Ovary (tissue), 10 donors: ENCODE measurements at places on chromosomes 3 and 15. TPM values are rescaled to one million over a fixed set of nuclear protein-coding genes. Genes with fewer than 3 reads are reported as not detected.

LRTM1 gene
- total RNA-seq, result not detected

TFRC gene
- total RNA-seq, result 217 TPM

CHRM5 gene
- total RNA-seq, result not detected

CTXN2 gene
- not detected for total RNA-seq

MTFMT gene
- total RNA-seq, result 30.3 TPM

ZIC4 gene
- total RNA-seq, result not detected

SEMA3B gene
- total RNA-seq, result 224 TPM

TUBGCP5 gene
- 22.9 TPM for total RNA-seq

GRCh38 chr15:89975482-89976245 is 25.5 kb upstream of the ZNF710 start:
- no peaks in the 10 kb centered on the region for H3K27me3 ChIP-seq
- H3K27ac ChIP-seq, result no peak overlapping the region
- H3K4me3 ChIP-seq, result no peak overlapping the region
- H3K36me3 ChIP-seq, result no peaks in the 10 kb centered on the region
- no peaks in the 10 kb centered on the region for H3K4me1 ChIP-seq

- H3K36me3 ChIP-seq, result no peaks in the 10 kb centered on the region
- H3K4me1 ChIP-seq, result no peaks in the 10 kb centered on the region
- DNase-seq, result no peak
- no peak overlapping the region for H3K27ac ChIP-seq
- H3K4me3 ChIP-seq, result no peak overlapping the region
Observed at GRCh38 chr3:192024751-192025150, 563.8 kb downstream of the PYDC2 start.

DNA sequence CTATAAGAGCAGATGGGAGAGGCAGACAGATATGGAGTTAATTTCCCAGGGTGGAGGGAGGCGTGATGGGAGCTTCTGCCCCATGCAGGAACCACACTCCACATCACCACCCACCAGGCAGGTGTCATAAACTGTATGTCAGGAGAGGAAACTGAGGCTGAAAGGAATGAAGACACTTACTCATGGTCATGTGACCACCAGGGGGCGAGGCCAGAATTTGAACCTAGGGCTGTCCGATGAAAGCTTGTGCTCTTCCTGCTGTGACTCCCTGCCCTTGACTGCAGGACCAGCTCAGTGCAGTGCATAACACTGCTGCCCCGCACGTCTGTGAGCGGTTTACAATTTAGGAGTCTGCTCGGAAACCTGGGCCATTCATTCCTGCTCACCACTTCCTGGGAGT is 28.8 kb downstream of the NUP210 start:
- DNase-seq, result no peak
- no peaks in the 10 kb centered on the region for H3K4me1 ChIP-seq
- no peak overlapping the region for H3K27ac ChIP-seq
- no peaks in the 10 kb centered on the region for H3K27me3 ChIP-seq
- H3K4me3 ChIP-seq, result no peak overlapping the region
- no peaks in the 10 kb centered on the region for H3K36me3 ChIP-seq

DNA sequence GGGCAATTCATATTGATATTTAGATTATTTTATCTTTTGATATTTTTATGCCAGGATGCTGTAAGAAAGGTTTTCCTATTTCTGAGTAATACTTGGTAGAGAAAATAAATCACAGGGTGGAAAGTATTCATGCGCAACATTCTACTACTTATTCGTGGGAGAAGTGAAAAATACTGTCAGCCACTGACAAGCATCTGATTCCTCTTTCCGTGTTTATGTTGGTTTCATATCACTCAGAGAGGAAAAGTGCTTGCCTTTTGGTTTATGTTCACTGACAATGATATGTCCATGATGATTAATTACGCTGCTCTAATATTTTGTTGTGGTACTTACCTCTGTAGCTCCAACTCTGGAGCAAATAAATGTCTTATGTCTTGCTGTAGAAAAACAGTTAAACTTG is 429.4 kb downstream of the EDEM1 start:
- no peak overlapping the region for H3K27ac ChIP-seq
- no peak for DNase-seq
- H3K36me3 ChIP-seq, result no peaks in the 10 kb centered on the region
- no peaks in the 10 kb centered on the region for H3K27me3 ChIP-seq

- H3K27me3 ChIP-seq, result no peaks in the 10 kb centered on the region
- peaks cover 2% of the 10 kb centered on the region for H3K36me3 ChIP-seq
- DNase-seq, result no peak
Observed at GRCh38 chr3:51646091-51646490, 25.0 kb upstream of the TEX264 start.

GRCh38 chr3:27279123-27279522 is 90.1 kb downstream of the NEK10 start:
- H3K27me3 ChIP-seq, result no peaks in the 10 kb centered on the region
- H3K4me3 ChIP-seq, result no peak overlapping the region
- no peak overlapping the region for H3K27ac ChIP-seq
- no peaks in the 10 kb centered on the region for H3K4me1 ChIP-seq
- H3K36me3 ChIP-seq, result no peaks in the 10 kb centered on the region

DNA sequence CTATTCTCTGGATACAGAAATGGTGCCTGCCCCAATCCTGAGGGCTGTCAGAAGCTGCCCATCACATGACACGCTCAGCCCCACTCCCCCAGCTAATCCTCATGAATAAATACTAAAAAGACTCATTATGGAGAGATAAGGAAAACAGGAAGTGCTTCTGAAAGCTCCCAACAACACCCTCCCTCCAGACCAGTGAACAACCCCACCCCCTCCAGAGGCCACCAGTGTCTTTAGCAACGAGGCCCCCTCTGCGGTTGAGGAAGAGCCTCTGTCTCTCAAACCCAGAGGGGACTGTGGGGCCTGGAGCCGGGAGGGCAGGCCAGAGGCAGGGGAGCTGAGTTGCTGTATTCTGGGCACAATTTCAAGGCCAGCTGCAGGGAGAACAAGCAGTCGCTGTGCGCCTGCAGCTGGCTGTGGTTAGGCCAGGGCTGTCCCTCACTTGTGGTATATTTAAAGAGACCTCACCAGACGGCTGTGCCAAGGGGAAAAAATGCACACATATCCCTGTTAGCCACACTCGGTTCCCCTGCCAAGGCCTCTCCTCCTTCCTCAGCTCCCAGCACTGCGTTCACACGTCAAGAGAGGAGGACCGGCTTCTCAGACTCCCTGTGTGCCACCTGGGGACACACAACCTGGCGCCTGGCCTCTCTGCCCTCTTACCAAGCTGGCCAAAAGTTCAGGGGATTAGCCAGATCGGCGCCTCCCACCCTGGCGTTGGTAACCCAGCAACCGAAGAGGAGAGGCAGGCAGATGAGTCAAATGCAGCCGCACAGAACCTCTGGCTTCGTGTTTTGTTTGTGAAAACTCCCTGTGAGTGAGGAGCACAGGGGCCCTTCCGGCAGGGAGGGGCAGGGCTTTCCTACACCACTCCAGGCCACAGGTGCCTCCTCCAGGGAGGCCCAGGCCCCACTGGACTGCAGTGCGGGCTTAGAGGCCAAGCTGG is 101.2 kb upstream of the ETV5 start:
- DNase-seq, result peak; percentile 66
- no peaks in the 10 kb centered on the region for H3K27me3 ChIP-seq
- H3K27ac ChIP-seq, result no peak overlapping the region
- H3K36me3 ChIP-seq, result no peaks in the 10 kb centered on the region
- H3K4me1 ChIP-seq, result peaks cover 8% of the 10 kb centered on the region
- no peak overlapping the region for H3K4me3 ChIP-seq

GRCh38 chr15:71334873-71335272 is 219.6 kb downstream of the THSD4 start:
- H3K27ac ChIP-seq, result no peak overlapping the region
- H3K36me3 ChIP-seq, result no peaks in the 10 kb centered on the region
- peaks cover 4% of the 10 kb centered on the region for H3K4me1 ChIP-seq
- DNase-seq, result no peak
- no peaks in the 10 kb centered on the region for H3K27me3 ChIP-seq

- no peak overlapping the region for H3K4me3 ChIP-seq
- no peak for DNase-seq
- H3K27ac ChIP-seq, result no peak overlapping the region
Observed at GRCh38 chr3:98360681-98361080, 7.0 kb downstream of the OR5K4 start.

DNA sequence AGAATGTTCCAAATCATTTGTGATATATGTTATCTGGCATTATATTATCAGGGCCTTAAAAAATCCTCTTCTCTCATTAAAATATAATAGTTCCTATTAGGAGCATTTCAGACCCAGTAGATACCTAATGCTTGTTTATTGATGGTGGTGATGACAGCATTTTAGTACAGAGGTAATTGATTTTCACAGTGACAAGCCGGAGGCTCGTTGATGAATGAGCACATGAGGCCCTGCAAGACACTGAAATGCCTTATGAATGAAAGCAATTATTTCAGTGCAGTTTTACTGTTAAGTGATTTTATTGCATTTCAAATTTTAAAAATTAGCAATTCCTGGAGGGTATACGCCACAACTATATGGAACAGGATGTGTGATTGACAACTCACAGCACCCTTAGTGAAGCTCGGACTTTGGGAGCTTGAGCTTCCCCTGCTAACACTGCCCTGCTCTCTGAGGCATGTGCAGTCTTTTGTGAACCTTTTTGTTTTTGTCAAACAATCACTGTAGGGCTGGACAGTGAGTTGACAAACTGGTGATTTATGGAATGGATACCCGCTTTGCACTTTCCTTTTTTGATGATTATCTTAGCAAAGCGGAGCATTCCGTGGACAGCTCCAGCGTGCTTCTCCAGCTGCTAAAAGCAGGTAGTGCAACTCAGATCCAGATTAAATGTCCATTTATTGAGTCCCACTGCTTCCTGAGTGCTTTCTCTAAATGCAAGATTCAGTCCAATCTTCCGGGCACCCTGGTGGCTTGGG is 187.0 kb upstream of the ATP10A start:
- no peak for DNase-seq
- H3K4me1 ChIP-seq, result no peaks in the 10 kb centered on the region
- no peaks in the 10 kb centered on the region for H3K36me3 ChIP-seq
- H3K27ac ChIP-seq, result no peak overlapping the region
- H3K27me3 ChIP-seq, result no peaks in the 10 kb centered on the region

DNA sequence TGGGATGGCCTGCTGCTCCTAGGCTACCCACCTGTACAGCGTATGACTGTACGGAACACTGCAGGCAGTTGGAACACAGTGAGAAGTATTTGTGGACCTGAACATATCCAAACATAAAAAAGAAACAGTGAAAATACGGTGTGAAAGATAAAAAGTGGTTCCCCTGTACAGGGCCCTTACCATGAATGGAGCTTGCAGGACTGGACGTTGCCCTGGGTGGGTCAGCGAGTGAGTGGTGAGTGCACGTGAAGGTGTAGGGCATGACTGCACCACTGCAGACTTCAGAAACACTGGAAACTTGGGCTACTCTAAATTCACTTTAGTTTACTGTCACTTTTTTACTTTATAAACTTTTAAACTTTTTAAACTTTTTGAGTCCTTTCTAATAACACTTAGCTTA is 71.2 kb upstream of the SLC6A6 start:
- H3K4me1 ChIP-seq, result no peaks in the 10 kb centered on the region
- DNase-seq, result no peak
- no peaks in the 10 kb centered on the region for H3K36me3 ChIP-seq
- H3K27me3 ChIP-seq, result no peaks in the 10 kb centered on the region
- H3K27ac ChIP-seq, result no peak overlapping the region
- no peak overlapping the region for H3K4me3 ChIP-seq

DNA sequence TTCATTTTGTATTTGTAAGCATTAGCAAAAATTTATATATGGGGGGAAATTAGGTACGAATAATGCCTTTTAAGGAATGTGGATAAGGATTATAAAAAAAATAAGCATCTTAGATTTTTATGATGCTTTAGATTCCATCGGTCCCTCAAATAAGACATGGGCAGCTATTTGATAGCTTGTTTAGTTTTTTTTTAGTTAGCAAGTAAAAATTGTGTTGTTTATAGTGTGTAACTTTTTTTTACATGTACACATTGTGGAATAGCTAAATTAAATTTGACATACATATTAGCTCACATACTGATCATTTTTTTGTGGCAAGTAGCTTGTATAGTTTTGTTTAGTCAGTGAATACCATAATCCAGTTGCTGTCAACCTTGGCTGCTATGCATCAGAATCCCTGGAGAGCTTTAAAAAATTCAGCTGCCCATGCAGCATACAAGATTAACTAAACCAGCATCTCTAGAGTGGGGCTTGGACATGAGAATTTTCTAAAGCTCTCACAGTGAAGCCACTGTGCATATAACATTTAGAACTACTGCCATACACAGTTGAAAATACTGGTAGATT is 53.9 kb downstream of the TMOD3 start:
- no peaks in the 10 kb centered on the region for H3K27me3 ChIP-seq
- no peaks in the 10 kb centered on the region for H3K36me3 ChIP-seq
- no peak overlapping the region for H3K4me3 ChIP-seq
- DNase-seq, result no peak

GRCh38 chr3:161233557-161233956 is 12.4 kb downstream of the NMD3 start:
- H3K4me3 ChIP-seq, result no peak overlapping the region
- no peak overlapping the region for H3K27ac ChIP-seq

DNA sequence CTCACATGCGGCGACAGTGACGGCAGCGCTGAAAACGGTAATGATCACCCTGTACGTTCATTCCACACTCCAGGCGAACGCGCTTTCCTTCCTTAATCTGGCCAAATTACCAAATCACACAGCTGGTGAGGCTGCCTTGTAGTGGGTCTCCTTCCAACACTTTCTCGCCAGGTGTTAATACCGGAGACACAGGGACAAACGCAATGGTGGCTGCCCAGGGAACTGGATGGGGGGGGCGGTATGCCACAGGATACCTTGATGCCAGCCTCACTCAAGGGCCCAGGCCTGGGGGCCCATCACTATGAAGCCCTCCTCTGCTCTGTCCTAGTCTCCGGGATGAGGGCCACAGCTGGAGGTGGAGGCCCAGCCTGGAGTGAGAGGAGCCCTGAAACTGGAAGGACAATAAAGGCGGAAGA is 1.4 kb upstream of the CAMK2N2 start:
- H3K27ac ChIP-seq, result no peak overlapping the region
- no peak for DNase-seq
- peaks cover 5% of the 10 kb centered on the region for H3K27me3 ChIP-seq
- no peak overlapping the region for H3K4me3 ChIP-seq
- H3K36me3 ChIP-seq, result no peaks in the 10 kb centered on the region
- peaks cover 13% of the 10 kb centered on the region for H3K4me1 ChIP-seq

DNA sequence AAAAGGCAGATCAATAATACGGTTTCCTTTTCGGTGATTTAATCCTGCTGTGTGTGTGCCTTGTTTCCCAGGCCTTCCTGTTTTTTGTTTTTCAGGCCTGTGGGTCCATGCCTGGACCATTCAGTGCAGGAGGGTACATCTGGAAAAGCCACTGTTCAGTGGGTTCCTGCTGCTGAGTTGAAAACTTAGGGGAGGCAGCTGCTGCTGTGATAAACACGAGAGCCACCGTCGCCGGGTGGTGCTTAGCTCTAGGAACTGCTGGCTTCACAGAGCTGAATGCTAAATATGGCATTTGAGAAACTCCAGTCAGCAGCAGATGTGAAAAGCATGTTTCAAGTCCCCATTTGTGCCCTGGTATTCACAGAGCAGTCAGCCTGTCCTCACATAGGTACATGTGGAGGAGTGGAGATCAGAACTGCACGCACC is 44.0 kb downstream of the SYNM start:
- no peak overlapping the region for H3K27ac ChIP-seq
- no peaks in the 10 kb centered on the region for H3K36me3 ChIP-seq
- no peak for DNase-seq
- no peaks in the 10 kb centered on the region for H3K27me3 ChIP-seq
- no peak overlapping the region for H3K4me3 ChIP-seq
- H3K4me1 ChIP-seq, result no peaks in the 10 kb centered on the region
